ENCODE measurements at places on chromosomes 7 and 10.
A peak's percentile ranks its signal among the peaks of the same experiment; 100 is the strongest.

DNA sequence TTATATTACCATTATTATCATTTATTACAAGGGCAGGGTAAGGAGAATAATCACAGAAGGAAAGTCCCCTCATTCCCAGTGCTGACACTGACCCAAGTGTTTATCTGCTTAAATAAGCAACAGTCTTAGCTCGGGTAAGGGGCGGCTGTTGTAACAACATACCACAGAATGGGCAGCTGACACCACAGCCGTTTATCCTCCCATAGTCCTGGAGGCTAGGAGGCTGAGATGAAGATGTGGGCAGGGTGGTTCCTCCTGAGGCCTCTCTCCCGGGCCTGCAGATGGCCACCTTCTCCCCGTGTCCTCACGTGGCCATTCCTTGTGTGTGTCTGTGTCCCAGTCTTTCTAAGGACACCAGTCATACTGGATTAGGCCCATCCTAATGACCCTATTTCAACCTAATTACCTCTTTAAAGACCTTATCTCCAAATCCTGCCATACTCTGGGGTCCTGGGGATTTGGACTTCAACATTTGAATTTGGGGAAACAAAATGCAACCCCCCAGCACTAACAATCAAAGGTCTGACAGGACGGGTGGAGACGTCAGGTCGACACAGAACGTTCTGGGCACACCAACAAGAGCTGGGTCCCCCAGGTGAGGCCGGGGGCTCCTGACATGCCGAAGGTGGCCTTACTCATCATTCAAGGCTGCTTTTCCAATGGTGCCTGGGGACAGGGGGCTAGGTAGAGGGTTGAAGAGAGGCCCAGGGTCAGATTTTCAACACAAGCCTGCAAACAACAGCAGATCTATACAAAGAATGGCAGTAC lies 93.5 kb downstream of the TNS3 start:
- no peak for DNase-seq

DNA sequence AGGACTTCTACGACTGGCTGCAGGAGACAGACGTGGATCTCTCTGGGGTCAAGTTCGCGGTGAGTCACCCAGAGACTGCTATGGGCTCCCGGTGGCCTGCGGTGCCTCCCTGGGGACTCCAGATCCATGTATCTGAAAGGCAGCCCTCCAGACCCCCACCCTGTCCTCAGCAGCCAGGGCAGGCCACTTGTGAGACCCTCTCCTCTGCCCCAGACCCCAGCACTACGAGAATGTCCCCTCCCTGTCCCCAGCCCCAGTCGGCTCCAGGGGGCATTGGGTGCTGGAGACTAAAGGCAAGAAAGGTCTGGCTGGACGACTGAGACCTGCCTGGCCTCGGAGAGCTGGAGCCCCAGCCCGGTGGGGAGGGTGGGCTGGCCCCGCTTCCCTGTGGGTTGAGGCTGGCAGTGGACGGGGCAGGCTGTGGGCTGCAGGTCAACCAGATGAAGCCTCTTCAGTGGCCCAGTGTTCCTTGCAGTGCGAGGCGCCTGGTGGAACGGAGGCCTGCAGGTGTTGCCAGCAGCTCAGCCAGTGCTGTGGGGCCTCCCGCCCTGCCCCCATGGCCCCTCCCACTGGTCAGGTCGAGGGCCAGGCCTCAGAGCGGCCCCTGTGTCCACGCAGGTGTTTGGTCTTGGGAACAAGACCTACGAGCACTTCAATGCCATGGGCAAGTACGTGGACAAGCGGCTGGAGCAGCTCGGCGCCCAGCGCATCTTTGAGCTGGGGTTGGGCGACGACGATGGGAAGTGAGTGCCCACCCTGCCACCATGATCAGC lies 13.8 kb downstream of the TMEM120A start:
- DNase-seq: no peak

DNA sequence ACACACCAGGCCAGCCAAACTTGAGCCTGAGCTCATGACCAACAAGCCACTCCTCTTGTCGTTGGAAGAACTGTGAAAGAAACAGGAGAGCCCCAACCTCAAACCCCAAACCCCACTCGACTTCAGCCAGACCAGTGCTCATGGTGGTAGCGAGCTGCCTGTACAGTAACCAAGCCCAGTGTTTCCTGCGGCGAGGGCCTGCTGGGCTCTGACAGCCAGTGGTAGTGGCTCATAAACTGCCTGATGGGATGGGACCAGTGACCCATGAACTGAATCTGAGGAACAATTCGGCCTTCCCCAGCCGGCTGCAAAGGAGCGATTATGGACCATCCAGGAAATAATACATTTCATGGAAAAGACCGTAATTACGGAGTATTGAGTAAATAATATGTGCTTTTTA lies 191.9 kb downstream of the RPS24 start:
- DNase-seq: no peak

DNA sequence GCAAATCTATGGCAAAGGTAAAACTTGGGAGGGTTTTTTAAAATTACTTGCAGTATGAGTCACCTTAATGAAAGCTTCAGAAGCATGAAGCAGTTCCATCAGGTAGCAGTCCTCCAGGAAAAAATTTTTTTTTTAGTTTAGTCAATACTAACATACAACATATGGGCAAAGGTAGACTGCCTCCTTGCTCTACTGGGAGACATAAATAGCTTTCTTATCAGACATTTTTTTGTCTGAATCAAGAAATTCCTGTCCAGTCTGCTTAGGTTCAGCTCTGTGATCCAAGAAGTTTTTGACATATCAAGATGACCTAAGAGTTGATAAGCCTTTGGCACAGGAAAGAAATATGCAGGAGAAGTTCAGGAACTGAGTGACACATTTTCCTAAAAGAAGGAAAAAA lies 171.5 kb upstream of the TCF7L2 start:
- peak; percentile 78 for DNase-seq

- DNase-seq: no peak
These were observed 179.2 kb upstream of the ZMIZ1 start for GRCh38 chr10:78889536-78890063.

- DNase-seq: no peak
These were observed 98.8 kb downstream of the OAT start for GRCh38 chr10:124319926-124320391.

- no peak for DNase-seq
These were observed 25.8 kb downstream of the BTRC start for GRCh38 chr10:101379663-101380352.

GRCh38 chr10:89118091-89118490 lies 89.0 kb downstream of the CH25H start:
- peak; percentile 29 for DNase-seq

- no peak for DNase-seq
These were observed 391.1 kb upstream of the NPVF start for GRCh38 chr7:25619381-25619780.

DNA sequence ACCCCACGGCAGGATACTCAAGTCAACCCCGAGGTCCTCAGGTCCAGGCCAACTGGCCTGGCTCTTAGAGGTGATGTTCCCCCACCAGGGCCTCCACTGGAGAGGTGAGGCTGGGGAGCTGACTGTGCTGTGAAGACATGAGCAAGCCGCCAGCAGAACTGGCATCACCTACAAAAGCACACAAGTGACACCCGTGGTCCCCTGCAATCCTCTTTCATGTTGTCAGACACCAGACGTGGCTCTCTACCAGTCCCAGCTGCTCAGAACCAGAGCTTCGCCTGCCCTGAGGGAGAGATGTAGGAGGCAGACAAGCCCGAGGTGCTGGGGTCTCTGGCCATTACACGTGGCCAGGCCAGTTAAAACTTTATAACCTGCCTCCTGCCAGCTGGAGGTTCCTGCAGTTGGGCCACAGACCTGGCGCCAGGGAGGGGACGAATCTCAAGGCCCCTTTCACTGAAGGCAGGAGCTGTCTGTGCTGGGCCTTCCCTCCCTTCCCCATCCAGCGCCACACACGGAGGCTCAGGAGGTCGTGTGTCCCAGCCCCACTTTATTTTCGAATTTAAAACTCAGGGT lies 2.2 kb downstream of the COMTD1 start:
- DNase-seq: no peak

GRCh38 chr7:18457832-18458231 lies 37.7 kb upstream of the HDAC9 start:
- no peak for DNase-seq

DNA sequence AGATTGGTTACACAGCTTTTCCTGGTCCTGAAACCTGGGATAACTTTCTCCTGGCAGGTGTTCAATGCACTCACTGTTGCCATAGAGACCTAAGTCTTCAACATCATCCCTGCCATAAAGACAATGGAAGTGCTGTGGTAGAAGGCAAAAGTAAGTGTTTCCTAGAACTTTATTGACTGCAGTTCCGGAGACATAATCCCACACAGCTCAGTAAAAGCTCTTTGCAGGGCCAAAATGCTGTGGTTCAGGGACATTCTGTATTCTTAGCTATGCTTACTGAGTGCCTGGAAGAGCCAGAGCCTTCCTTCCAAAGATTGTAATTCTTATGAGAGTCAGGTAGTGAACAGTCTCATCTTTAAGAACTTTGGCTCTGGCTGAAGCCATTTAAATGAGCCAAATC lies 5.3 kb downstream of the WIPF3 start:
- no peak for DNase-seq

DNA sequence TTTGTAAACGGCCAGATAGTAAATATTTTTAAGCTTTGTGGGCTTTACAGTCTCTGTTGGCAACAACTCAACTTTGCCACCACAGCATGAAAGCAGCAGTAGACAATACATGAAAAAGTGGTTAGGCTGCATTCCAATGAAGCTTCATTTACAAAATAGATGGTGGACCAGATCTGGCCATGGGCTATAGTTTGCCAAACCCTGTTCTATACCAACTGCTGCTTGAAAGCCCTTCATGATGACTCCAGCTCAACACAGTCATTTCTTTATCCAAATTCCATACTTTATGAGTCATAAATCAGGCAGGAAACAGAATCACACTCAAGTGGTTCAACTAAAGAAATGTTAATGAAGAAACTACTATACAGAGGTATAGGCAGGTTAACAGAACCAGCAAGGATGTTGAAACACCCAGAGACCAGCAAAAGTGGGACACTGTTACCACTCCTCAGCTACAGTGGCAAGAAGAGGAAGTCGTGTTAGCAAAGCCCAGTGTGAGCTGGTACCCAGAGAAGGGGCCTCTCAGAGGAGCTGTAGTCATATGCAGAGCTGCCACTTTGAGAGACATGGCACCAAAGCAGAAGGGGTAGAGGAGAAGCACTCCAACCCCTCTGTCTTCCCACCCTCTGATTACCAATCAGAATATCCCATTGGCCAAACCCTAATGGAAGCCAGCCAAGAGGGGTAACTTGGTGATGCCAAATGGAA lies 72.5 kb downstream of the PRLHR start:
- DNase-seq: peak; percentile 5

GRCh38 chr7:32191305-32191704 lies 121.1 kb upstream of the PDE1C start:
- no peak for DNase-seq

DNA sequence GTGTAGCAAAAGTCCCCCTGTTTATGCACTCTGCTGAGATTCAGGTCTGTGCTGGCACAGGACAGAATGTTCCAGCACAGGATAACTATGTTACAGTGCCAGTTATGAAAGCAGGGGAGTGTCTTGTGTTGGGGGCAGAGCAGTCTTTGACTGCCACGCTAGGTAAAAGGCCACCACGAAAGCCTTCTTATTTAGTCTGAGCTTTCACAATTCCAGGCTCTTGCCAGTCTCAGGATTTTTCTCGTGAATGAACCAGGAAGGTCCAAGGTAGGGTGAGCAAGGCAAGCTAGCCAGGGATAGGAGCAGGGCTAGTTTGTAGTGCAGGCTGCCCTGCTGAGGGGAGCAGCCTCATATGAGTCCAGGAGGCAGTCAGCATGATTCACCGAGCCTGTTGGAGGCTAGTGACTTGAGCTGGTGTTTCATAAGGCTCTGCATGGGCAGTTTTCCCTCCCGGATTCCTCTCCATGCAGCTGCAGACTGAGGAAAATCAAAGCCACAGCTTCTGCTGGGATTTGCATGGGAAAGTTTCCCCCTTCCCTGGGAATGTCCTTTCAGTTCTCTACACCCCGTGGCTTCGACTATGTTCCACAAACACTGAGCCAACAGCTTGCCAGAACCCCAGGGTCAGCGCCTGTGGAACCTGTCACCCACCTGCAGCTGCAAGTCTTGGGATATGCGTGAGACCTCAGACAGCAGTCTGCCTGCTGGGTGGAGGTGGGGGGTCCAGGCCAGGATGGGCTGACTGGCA lies 112.3 kb downstream of the JCAD start:
- DNase-seq: peak; percentile 94

DNA sequence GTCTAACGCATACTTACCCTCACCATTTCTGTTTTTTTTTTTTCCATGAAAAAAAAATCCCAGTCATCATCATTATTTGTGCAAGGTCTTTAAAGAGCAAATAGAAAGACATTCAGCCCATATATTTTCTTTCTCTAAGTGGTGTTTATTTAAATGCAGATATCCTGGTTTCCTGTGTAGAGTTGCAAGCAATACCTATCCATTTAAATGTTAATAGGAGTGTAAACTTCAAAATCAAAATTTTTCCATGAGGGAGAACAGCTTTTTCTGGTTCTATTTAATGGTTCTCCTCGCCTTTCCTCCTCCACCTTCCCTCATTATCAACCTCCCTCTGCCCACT lies 120.1 kb upstream of the AGK start:
- DNase-seq: no peak

GRCh38 chr7:66301249-66301648 lies 96.1 kb downstream of the TPST1 start:
- DNase-seq: peak; percentile 77

- DNase-seq: no peak
These were observed 692.6 kb upstream of the COBL start for GRCh38 chr7:52009181-52009580.

DNA sequence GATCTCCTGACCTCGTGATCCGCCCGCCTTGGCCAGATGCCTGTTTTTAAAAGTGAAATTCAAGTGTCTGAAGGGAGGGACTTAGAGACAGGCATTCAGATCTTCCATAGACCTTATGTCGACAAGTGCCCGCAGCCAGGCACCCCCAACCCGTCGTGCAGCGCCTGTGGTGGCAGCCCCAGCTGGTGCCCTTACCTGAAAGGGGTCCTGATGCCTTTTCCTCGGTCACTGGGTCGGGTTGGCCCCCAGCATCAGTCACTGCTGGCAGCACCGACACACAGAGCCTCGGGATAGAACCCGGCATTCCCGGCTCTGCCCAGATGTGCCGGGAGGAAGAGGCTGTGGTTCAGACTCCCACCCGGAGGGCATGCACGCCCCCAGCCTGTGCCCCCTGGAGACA lies 23.3 kb downstream of the LRRC27 start:
- no peak for DNase-seq

DNA sequence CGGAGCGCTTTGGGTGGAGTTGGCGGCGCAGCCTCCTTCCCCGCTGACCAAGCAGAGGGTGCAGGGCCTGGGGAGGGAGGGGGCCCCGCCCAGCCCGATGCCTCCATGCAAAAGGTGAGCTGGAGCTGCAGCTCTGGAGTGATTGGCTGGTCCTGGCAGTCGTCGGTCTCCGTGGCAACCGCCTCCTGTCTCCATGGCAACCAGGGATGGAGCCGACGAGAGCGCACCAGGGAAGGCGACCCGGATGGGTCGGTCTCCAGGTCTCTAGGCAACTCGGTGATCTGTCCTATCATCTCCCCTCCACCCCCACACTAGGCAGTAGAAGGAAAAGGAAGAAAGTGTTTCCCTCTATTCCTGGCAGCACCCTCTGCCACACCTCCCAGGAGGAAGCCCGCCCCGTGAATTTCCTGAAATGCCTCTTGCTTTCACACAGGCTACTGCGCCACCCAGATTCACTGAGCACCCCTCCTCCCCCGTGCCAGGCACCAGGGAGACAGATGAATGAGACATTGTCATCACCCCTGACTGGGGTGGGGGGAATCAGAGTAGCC lies 647 bp upstream of the NACAD start:
- DNase-seq: peak; percentile 47

GRCh38 chr7:95772771-95773581 lies 622 bp downstream of the DYNC1I1 start:
- DNase-seq: peak; percentile 62

GRCh38 chr10:21722209-21722608 lies 188.2 kb downstream of the MLLT10 start:
- no peak for DNase-seq

All from amniotic epithelial cell (primary cell).